Hypothalamus (tissue), 51 donors: ENCODE measurements at places on chromosomes 13 and 19.

DNA sequence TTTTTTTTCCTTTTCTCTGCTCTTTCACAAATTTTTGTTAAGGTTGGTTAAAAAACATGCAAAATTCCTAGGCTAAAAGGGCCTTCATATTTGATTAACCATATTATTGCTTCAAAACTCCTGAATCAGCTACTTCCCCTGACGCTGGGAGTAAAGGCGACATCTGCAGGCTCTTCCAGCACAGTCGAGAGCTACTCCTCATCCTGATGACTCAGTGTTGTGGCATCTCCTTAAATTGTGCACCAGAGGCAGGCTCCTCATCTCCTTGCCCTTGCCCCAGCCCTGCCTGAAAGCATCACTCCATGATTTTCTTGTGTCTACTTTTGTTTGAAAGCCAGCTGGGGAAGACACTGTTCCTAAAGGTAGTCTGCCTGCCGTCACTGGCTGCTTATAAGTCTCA lies 24.5 kb upstream of the SOX1 start:
- no peak for DNase-seq

- DNase-seq, result no peak
These were observed 1100.7 kb upstream of the PRR20A start for GRCh38 chr13:56039992-56040391.

GRCh38 chr13:59665732-59666131 lies 498.0 kb downstream of the DIAPH3 start:
- DNase-seq, result no peak

DNA sequence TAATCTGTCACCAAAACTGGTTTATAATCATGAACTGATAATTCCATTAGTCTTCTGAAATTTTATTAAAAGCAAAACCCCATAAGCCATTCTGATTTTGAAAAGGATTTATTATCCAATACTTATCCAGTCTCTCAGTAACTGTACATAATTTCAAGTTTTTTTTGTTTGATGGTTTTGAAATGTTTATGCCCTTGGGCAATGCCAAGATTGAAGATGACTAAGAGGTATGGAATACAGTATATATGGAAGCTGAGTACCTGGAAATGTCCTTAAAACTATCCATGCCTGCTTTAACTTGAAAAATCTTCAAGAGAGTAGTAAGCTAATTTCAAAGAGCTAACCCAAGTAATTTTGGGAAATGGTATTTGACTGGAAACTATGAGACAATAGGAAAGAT lies 1.8 kb upstream of the NEK5 start:
- DNase-seq, result no peak
